NK-92 treated with Interleukin-12 subunit alpha and Interleukin-12 subunit beta, amount 100 ng/mL, for 24 hours (cell line): ENCODE measurements at places on chromosomes 3 and 15.

DNA sequence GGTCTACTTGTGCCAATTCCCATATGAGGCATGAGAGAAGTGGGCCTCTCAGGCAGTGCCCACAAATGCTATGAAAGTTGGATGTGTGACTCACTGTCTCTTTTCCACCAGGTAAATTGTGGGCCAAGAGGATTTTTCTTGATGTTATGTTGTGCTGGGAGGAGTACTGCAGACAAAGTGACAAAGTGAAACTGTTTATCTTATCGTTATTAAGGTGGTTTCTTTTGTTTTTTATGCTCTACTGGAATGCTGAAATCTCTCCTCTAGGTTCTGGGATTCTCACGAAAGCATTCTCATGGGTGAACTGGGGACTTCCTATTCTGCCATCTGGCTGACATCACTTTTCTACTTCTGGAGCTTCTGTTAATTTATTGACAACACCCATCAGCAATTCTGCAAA lies 919.6 kb upstream of the EPHA6 start:
- no peak for DNase-seq

- DNase-seq = no peak
Measured at GRCh38 chr15:97446138-97446537, 514.4 kb upstream of the ARRDC4 start.

DNA sequence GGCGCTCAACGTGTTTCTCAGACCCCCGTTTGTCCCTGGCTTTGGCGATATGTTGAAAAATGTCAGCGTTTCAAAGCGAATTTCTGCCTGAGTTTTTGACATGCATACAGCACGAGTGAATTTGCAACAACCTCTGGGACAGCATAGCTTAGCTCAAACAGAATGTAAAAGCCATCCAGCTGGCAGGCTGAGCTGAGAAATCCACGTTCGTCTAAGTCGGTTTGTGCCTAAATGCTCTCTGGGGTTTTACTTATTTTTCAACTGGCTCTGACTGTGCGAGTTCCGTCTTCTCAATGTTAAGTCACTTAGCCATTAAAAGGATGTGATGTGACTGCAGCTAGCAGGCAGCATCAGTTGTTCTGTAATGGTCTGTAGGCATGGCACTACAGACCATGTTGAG lies 243.5 kb upstream of the SLCO3A1 start:
- DNase-seq = no peak

DNA sequence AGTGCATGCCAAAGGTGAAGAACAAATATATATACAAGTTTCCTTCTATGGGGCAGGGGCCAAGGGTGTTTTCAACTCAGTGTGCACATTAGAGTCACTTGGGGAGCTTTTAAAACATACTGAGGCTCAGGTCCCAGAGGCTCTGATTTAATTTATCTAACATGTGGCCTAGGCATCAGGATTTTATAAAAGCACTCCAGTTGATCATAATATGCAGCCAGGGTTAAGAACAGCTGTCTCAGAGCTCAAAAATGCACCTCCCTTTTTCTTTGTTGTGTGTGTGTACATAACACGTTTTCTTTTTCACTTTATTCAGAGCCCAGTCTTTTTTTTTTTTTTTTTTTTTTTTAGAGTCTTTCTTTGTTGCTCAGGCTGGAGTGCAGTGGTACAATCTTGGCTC lies 57.9 kb upstream of the SETD2 start:
- DNase-seq = no peak

- no peak for DNase-seq
Measured at GRCh38 chr3:39220407-39221140, 28.2 kb upstream of the XIRP1 start.

DNA sequence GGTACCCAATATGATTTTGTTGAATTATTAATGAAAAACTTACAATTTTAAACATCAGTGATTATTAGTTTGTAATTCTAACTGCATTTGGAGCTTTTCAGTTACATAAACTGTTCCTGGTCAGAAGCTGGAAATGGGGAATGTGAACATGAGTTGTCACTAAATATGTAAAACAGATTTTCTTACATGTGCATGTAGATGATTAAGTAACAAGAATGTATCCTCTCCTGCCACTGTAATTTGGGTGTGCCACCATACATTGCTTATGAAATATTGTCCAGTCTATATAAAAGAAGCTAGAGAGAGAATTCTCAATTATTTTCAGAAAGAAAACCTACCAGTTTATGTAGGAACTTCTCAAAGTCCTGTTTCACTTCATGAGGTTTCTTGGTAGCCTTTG lies 91.6 kb upstream of the FGF7 start:
- no peak for DNase-seq

GRCh38 chr3:49017229-49017970 lies 980 bp downstream of the DALRD3 start:
- no peak for DNase-seq

DNA sequence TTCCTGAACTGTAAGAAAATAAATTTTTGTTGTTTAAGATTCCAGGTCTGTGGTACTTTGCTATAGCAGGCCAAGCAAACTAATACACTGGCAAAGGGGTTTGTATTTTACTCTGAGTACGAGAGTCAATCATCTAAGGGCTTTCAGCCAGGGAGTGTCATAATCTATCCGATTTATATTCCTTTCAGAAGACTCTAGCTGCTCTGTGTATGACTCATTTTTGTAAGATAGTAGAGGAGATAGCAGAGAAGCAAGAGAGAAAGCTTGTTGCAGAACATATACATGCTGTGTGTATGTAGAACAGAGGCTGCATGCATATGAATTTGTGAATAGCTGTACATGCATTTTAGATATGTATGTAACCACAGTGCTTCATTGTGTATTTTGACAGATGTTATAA lies 577.9 kb upstream of the EPHA6 start:
- no peak for DNase-seq

DNA sequence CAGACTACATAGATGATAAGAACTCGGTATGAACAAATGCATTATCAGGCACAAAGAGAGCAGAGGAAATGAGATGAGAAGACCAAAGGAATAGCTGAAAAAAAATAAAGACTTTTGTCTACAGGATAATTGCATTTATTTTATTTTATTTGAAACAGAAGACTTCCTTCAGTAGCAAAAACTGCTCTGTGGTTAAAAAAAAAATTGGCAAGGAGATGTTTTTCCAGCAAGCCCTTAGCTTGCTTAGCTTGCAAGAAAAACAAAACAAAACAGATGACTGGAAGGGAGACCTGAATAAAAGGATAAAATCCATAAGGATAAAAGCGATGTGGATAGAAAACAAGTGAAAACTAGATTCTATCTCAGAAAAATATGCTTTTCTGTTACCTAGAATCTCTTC lies 9.1 kb upstream of the PPM1L start:
- no peak for DNase-seq

GRCh38 chr15:66959875-66960274 lies 105.5 kb upstream of the SMAD3 start:
- DNase-seq = no peak

GRCh38 chr15:59587085-59587826 lies 24.3 kb upstream of the GCNT3 start:
- no peak for DNase-seq

GRCh38 chr3:100402256-100402655 lies 917 bp downstream of the LNP1 start:
- DNase-seq = no peak

GRCh38 chr3:125960456-125961288 lies 8.3 kb upstream of the ROPN1B start:
- DNase-seq = no peak

DNA sequence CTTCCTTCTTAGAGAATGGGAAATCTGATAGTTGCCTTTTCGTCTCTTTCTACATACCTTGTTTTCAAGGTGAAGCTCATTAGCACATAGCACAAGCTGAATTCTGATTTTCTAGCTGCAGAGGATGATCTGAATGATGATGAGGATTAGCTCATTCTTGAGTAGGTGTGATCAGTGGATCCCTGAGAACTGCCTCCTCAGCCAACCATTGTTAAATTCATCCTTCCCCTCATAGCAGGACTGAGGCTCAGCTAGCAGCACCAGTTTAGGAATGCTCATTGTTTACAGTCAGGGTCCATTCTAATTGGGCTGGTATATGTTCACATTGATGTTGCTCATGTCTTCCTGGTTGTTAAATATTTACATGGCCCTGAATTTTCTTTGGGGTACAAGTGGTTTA lies 299.9 kb upstream of the MME start:
- no peak for DNase-seq

GRCh38 chr3:195441051-195441450 lies 1.8 kb downstream of the ACAP2 start:
- no peak for DNase-seq

GRCh38 chr3:162211470-162211869 lies 714.9 kb downstream of the OTOL1 start:
- no peak for DNase-seq

DNA sequence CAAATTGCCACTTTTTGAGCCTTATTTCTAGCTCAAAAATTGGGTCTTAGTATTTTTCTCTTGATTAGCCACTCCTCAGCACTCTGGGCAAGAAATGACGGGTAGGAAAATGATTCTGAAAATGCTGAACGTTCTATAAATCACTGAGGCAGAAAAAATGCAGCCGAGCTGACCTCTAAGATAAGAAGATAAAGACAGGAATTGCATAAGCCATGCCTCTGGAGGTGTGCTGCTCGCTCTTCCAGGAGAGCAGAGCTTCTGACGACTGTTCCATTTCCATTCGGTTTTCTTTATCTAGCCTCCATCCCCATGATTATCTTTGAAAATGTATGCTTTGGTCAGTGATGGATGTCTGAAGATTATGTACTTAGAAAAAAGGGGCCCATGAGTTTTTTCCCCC lies 558.8 kb upstream of the ADAMTS9 start:
- no peak for DNase-seq

- DNase-seq = no peak
Measured at GRCh38 chr3:103644450-103644849, 1209.6 kb downstream of the ZPLD1 start.

- DNase-seq = no peak
Measured at GRCh38 chr3:71211083-71211482, 372.4 kb downstream of the FOXP1 start.

- DNase-seq = no peak
Measured at GRCh38 chr15:56729561-56729960, 3.7 kb downstream of the ZNF280D start.

GRCh38 chr3:112908252-112908651 lies 61.6 kb upstream of the CD200R1L start:
- DNase-seq = no peak

DNA sequence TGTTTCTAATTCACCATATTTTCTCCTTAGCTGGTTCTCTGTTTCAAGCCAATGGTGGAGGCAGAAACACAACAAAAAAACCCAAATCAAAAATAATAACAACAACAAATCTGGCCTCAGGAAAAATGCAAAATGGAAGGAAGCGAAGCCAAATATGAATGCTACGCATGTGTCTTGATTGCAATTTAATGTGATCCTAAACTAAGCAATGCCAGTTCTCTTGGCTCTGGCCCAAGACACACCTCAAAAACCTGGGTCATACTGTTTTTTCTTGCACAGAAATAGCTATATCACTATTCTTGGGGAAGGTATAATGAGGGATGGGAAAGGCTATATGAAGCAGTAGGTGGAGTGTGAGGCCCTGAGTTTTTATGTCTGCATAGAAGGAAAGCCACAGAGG lies 724.7 kb downstream of the AGBL1 start:
- no peak for DNase-seq

DNA sequence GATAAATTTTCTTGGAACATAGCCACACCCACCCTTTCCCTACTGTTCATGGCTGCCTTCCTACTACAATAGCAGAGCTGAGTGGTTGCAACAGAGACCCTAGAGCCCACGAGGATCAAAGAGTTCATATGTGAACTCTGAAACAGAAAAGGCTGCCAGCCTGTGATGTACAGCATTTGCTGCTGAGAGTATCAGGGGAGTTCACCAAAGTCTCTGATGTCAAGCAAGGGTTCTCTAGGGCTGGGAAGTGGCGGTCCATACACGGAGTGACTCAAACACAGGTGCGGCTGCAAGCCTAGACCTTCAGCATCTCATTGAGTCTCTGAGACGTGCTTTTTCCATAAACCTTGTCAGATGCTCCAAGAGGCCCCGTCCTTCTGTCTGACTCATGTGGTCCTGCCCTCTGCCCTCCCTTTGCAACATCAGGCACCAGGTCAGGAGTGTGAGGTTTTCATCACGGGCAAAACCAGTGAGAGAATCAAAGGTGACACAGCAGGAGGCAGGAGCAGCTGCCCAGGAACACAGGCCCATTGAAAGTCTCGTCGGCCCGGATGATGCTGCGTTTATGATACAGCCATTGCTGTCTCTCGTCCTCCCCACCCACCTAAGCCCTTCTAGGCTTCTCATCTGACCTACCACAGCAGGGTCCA lies 42.9 kb downstream of the PCSK6 start:
- DNase-seq = no peak

DNA sequence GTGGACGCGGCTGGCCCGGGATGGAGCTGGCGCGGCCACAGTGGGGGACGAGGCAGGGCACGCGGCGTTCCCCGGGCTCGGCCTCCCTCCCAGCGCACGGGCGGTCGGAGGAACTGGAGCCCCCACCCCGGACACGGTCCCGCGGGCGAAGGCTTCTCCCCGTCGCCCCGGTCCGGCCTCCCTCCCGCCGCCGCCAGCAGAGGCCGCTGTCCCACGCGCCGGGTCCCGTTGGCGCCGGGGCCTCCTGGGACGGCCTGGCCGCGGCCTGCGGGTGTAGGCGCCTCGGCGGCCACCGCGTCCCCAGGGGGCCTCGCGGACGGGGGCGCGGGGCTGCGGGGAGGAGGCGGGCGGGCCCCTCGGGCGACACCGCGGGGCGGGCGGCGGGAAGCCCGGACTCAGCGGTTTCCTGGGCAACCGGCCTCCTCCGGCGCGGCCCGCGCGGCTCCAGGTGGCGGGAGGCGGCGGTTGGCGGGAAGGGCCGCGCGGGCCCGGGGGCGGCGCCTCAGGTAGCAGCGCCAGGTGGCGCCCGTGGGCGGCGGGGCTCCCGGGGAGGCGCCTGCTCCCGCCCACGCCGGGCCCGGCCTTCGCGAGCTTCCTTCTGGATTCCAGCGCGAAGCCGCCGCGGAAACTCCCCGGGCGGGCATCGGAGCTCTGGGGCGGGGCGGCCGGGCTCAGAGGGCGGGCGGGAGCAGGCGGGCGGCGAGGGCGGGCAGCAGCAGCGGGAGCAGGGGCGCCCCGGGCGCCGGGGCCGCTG lies 26.7 kb downstream of the MELTF start:
- DNase-seq = peak; percentile 78

GRCh38 chr15:42184736-42185135 lies 23.4 kb downstream of the VPS39 start:
- DNase-seq = no peak

DNA sequence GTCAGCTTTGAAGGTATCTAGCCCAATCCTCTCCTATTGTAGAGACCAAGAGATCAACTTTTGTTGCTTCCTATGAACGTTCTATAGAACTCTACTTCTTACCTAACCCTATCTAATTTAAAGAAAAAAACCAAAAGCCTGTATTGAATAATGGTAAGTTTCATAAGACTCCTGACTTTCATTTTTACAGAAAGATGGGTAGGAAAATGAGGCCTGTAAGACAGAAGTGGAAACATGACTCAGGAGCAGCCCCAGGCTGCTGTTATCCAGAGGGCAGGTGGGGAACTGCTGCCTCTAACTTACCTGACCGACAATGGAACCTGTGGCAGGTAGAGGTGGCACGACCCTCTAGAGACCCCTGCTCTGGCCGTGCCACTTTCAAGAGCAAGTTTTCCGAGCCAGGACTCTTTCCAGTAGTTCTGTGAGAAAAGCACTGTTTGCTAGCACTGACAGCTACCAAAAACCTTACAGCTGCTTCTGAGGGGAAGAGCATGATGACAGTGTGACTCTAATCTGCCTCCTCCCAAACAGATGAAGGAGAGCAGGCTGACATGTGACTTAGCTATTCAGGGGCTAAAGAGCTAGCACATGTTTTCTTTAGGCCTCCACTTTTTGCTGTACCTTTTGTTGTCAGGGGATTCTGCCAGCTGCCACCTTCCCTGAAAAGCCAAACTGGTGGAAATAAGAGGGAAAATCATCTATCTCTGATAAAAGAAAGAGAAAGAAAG lies 17.5 kb downstream of the POPDC2 start:
- DNase-seq = no peak

GRCh38 chr3:120554812-120555606 lies 41.1 kb upstream of the NDUFB4 start:
- no peak for DNase-seq
